ENCODE measurements at places on chromosomes 7 and 10.

GRCh38 chr10:77378366-77379349 lies 258.9 kb downstream of the KCNMA1 start:
- no peak for DNase-seq

GRCh38 chr7:65931685-65932084 lies 50.3 kb downstream of the GUSB start:
- no peak for DNase-seq

GRCh38 chr7:143929224-143929920 lies 5.7 kb upstream of the OR2F2 start:
- DNase-seq, result no peak

GRCh38 chr10:15123749-15124184 lies 26.6 kb downstream of the RPP38 start:
- no peak for DNase-seq

DNA sequence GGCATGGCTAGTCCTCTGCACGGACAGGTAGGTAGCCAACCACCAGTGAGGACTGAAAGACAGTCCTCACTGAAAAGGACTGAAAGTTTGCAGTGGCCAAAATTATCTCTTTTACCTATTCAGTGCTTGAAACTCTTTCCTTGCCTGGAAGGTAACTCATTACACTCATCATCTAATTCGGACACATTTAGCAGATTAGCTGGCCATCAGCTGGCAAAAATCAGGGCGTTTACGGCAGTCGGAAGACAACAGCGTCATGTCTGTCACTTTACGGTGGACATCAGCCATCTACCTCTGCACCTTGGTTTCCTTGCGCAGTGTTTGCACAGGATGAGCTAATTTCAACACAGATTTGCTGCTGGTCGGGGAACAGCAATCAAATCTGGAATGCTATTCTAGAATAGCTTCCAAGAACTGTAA lies 740 bp downstream of the ANXA7 start:
- DNase-seq, result no peak
